ENCODE measurements at places on chromosomes 2 and 18.

DNA sequence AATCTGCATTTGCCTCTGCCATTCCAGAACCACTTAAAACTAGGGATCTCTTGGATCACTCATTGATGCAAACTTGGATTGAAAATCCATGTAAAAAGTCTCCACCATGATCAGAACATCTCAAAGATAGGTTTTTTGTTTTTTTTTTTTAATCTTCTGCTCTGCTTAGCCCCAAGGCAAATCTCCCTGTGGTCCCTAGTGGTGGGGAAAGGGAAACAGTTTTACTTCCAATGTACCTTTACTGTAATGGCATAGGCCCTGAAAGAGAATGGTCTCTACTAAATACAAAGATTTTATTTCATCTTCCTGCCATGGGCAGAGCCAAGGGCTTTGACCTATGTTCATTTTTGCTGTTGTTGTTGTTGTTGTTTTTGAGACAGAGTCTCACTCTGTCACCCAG, 78.4 kb downstream of the KANSL1L start:
- no peak for DNase-seq

DNA sequence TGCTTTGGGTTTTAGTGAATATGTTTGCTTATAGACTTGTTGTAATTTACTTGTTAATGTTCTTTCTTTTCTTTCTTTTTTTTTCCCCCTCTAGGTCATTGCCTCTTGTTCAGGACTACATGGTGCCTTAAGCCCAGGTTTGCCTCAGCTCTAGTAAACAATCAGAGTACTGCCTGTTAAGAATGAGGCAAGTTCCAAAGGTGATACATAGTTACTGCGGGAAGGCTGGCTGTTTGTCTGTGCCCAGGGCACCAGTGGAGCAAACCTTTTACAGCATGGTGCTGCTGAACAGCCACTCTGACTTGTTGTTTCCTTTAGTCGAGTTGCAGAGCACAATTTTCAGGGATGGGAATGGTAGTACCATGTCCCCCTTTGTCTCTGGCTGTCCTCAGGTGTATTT, 517.2 kb downstream of the NYAP2 start:
- DNase-seq = no peak

DNA sequence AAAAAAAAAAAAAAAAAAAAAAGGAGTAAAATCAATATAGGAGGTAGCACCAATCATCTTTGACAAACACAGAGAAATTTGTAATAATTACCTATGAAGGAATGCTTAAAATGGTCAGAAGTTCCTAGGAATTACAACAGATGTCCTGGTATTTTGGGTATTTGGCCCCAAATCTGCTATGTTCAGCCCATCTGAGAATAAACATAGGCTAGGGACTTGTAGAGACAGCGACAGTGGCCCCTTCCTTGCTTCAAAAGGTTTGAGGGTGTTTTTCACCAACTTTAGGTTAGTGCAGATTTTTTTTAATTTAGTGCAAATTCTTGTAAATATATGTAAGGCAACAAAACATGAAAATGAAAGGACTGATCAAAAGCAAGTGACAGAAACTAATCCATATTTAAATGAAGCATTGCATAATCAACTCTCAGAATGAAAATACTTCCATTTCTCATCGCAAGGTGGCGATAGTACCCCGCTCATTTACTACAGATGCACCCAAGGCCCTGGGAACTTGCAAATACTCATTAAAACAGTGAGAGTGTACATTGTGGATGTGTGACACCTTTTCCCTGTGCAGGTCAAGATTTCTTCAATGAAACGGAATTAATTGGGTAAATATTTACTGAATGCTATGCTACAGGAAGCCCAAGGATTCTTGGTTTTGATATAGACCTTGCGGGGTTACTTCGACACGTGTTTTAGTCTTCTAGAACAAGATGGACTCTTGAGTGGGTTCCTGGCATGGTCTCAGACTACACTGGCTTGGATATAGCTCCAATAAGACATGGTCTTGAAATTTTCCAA, 44.6 kb downstream of the FAM124B start:
- peak; percentile 50 for DNase-seq

GRCh38 chr2:11214770-11215169, 59.5 kb downstream of the SLC66A3 start:
- DNase-seq = no peak

DNA sequence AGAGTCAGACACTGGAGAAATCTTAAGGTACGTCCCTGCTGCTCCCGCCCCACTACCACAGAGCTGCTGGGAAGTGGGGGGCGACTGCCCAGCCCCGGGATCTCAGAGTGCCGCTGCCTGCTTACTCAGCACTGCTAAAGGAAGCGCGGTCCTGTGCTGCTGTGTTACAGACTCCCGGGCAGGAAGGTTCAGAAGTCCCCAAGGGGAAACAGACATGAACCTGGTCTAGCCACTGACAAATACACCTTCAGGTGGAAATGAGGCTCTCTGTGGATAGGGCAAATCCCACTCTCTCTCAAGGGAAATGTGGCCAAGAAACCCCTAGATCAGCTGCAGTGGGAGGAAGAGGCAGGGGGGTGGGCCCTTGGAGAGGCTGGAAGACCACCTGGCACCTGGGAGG, 13.7 kb downstream of the MTERF4 start:
- no peak for DNase-seq

GRCh38 chr2:133438848-133439564, 129.3 kb downstream of the NCKAP5 start:
- no peak for DNase-seq

DNA sequence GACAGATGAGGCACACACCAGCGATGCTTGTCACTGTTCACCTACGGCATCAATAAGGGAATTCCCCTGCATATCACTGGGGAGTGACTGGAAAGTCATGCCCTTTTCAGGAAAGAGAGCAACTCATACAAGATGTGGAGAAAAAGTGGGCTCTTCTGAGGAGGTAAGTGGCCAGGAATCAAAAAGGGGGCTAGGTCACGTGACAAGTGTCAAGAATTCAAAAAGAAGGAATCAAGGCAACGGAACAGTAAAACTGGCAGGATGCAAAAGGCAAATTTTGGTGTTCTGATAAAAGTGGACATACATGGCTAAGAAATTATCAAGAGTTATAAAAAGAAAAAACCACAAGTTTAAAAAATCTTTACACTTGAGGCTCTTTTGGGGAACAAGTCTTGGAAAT, 190.7 kb upstream of the ACAA2 start:
- DNase-seq = no peak

- no peak for DNase-seq
These were observed 12.6 kb upstream of the CXCR4 start for GRCh38 chr2:136130511-136130910.

DNA sequence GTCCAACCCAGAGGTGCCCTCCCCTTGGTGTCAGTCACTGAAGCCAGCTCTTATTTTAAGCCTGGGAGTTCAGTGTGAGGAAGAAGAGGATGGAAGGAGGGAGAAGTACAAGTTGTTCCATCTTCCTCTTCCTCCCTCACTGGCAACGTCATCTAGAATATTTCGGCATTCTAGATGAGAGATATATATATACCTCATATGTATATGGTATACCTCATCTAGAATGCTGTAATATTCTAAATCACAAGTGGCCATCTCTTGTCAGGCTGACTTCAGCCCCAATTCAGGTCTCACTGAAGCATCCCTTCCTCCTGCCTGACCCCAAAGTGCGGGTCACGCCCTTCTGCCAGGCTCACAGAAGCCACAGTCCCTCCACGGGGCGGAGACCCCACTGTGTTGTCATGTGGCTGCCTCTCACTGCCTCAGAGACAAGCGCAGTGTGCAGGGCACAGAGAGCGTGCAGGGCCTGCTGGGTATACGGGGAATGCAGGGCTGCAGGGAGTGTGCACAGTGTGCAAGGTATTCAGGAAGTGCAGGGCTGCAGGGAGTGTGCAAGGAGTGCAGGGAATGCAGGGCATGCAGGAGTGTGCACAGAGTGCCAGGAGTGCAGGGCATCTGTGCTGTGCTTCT, 32.8 kb upstream of the B3GNT7 start:
- DNase-seq = no peak
